T-helper 2 cell (primary cell): ENCODE measurements at places on chromosomes 4 and X.
A peak's percentile ranks its signal among the peaks of the same experiment; 100 is the strongest.

DNA sequence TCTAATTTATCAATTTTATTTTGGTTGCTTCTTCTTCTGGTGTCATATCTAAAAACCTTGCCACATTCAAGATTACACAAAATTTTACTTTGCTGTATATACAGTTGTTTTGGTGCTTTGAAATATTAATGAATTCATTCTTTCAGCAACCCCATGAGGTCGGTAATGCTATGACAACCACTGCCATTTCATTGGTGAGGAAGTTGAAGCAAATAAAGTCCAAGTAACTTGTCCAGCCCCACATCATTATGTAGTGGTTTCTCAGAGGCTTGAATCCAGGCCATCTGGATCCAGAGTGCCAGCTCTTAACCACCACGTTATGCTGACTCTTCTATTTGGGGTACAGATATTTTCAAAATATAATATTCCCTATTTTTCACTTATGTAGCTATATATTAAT, 42.2 kb downstream of the UGT2A3 start:
- no peak for DNase-seq

- no peak for DNase-seq
Observed at GRCh38 chrX:85619962-85620361, 240.5 kb upstream of the POF1B start.

DNA sequence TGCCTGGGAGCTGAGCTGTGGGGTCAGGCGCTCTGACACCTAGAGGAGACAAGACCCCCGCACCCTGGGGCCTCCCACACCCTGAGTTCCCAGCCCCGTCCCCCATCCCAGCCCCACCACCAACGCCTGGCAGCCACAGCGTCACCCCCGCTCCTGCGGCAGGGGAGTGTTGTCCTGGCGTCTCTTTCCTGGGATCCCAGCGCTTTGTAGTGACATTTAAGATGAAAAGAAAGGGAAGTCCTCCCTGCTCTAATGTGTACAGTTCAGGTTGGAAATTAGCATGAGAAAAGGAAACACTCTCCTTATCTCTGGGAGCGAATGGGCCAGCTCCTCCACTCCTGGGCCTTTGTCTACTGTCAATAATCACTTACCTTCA, 112.1 kb downstream of the FAM53A start:
- no peak for DNase-seq

DNA sequence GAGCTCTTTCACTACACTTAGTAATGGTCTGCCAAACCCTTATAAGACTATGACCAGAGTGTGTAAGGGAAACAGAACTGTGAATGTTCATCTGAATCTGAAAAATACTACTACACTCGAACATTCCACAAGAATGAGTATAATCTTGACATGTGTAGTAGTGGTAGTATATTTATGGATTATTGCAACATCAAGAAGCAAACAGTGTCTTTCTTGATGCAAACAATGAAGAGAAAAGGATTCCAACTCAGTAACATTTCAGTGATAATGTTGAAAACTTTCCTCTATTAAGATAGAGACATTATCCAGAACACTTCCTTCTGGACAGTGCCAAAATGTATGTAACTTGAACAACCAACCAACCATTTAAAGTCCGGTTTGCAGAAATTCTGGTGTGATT, 394.7 kb upstream of the CPEB2 start:
- no peak for DNase-seq

DNA sequence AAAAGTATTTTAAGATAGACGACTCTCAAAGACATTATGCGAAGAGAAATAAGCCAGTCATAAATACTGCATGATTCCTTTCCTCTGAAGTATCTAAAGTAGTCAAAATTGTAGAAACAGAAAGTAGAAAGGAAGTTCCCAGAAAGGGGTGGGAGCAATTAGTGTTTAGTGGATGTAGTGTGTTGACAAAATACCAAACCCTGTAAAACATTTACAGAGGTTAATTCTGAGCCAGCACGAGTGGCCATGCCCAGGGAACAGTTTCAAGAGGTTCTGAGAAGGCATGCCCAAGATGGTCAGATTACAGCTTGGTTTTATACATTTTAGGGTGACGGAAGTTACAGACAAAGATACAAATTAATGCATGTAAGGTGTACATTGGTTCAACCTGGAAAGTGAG, 34.4 kb upstream of the SLC25A4 start:
- DNase-seq: no peak

- no peak for DNase-seq
Observed at GRCh38 chr4:145538596-145538995, 56.9 kb downstream of the SMAD1 start.

DNA sequence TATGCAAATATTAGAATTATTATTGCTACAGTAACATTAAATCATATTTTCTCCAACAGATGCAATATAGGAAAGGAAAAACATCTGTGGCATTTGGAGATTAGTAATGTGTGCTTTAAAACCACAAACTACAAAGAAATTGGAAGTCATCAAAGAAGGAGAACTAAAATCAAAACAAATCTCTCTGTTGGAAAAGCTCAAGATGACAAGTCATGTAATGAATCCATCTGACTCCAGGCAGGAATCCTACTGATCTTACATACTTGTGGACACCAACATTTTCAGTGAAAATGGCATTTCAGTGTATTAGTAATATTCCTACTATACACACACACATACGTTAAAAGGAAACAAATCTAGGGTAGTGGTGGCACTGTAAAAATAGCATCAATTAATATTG, 98.2 kb downstream of the SLC39A8 start:
- no peak for DNase-seq

GRCh38 chr4:86749121-86749520, 100.1 kb downstream of the SLC10A6 start:
- DNase-seq: no peak

GRCh38 chr4:153634738-153635353, 49.2 kb upstream of the TLR2 start:
- DNase-seq: no peak

- DNase-seq: peak; percentile 42
Observed at GRCh38 chr4:152935631-152936445, at the start of gene FHDC1. TSS of gene FHDC1 (plus strand) at chr4:152936323. CDS start at chr4:152943058, 6,735 bp downstream.

DNA sequence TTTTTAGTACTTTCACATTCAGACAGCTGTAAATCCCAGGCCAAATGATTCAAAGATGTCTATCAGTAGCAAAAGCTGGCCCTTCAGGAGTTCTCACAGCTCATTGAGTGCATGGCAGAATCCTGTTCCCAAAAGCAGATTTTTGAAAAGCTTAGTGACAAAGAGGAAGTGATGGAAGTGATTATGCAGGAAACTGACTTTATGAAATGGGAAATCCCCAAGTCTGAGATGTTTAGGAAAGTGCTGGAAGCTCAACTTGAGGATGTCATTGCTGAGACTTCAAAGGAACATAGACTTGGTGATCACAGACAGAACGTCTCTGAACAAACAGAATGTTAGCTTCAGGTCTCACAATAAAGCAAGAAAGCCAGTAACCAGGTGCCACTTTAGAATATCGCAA, 51.0 kb upstream of the CFAP47 start:
- no peak for DNase-seq

- no peak for DNase-seq
Observed at GRCh38 chrX:57367649-57368048, 81.1 kb downstream of the FAAH2 start.

GRCh38 chr4:156999175-156999517, 27.5 kb upstream of the PDGFC start:
- DNase-seq: no peak

GRCh38 chr4:180028682-180029081, 2214.5 kb upstream of the TENM3 start:
- no peak for DNase-seq

GRCh38 chr4:98850937-98851336, 78.0 kb downstream of the EIF4E start:
- no peak for DNase-seq
